Bronchus fibroblast of lung (primary cell): ENCODE measurements at places on chromosomes 2 and 18. TPM values are rescaled to one million over a fixed set of nuclear protein-coding genes. Genes with fewer than 3 reads are reported as not detected.

EIF2B4 gene
- total RNA-seq: 37.5 and 39.2 TPM in 2 replicates

OTX1 gene
- under 0.01 and 0.17 TPM in 2 replicates for total RNA-seq

REV1 gene
- total RNA-seq: 7.9 and 10.8 TPM in 2 replicates

LIPG gene
- 10.8 and 13.7 TPM in 2 replicates for total RNA-seq

SLC5A6 gene
- 27.1 and 28.2 TPM in 2 replicates for total RNA-seq

POLR1A gene
- 15.6 and 16.6 TPM in 2 replicates for total RNA-seq

QPCT gene
- total RNA-seq: 1.0 and 1.5 TPM in 2 replicates

CRYBA2 gene
- not detected in 2 replicates for total RNA-seq

MTERF4 gene
- 24.7 and 27.6 TPM in 2 replicates for total RNA-seq

CCDC150 gene
- total RNA-seq: 1.6 and 4.4 TPM in 2 replicates

PROC gene
- not detected in 2 replicates for total RNA-seq

DLX1 gene
- total RNA-seq: not detected in 2 replicates

SAG gene
- not detected in 2 replicates for total RNA-seq

TYMS gene
- 80.9 and 96.5 TPM in 2 replicates for total RNA-seq

DLGAP1 gene
- total RNA-seq: 0.34 and 0.45 TPM in 2 replicates

KCNK3 gene
- total RNA-seq: not detected in 2 replicates

L3MBTL4 gene
- under 0.01 TPM in 2 replicates for total RNA-seq

PROM2 gene
- total RNA-seq: 0.17 and 0.45 TPM in 2 replicates

C2orf78 gene
- total RNA-seq: not detected in 2 replicates

TCF23 gene
- total RNA-seq: not detected in 2 replicates

ACADL gene
- total RNA-seq: under 0.01 TPM in 1 of 2 replicates, not detected in the other

ZNF804A gene
- total RNA-seq: 2.7 and 3.7 TPM in 2 replicates
